Lung (tissue), 17 donors: ENCODE measurements at places on chromosomes 11 and 22. TPM values are rescaled to one million over a fixed set of nuclear protein-coding genes. Genes with fewer than 3 reads are reported as not detected.

DNA sequence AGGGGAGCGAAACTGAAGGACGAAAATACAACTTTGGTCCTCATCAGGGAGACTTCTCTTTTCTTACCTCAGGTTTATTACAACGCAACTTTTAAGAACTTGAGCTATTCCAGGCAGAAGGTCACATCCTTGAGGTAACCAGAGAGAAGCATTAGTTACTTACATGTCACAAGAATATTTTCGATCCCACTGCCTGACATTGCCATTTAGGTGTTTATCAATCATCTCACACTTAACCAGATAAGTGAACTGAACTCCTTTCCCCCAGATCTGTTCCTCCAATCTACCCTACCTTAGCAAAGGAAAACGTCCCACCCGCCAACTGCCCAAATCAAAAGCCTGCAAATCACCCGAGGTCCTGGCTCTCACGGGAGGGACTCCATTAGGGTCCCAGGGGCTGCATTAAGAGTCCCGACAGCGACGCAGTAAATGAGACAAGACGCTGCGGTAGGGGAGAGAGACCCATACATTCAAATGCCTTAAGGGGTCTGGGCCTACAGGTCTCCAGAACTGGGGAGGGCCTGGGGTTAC lies 734 bp downstream of the ZNF280B start:
- no peak for DNase-seq

DNA sequence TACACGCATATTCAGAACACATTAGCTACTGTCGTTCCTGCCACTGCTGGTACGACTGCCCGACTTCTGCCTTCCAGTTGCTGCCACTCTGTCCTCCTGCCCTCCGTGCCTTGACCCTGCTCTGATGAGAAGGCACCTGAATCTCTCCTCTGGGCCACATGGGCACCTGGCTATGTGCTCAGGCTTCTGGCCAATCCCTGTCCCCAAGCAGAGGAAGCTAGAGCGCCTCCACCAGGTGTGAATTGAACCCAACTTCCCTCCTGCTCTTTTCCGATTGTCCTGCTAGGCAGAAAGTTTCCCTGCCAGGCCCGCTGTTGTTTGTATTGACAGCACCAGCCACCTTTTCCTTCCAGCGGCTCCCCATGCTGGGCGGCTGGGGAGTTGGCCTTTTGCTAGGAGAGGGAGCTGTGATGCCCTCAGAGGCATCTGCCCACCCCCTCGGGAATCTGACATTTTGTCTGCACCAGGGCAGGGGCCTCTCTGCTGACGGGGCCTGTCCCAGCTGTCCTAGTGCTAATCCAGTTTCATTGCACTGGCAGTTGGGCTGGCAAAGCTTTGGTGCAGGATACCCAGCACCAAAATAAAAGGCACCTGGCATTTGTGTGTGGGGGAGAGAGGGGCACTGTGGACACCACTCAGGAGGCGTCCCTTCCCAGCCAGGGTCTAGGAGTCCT lies 118.0 kb downstream of the GRIK4 start:
- no peak for DNase-seq

PPP1R14B gene
- 28.2 TPM for total RNA-seq

- DNase-seq: no peak
Observed at GRCh38 chr11:106031202-106031810, 9.3 kb upstream of the MSANTD4 start.

GRCh38 chr11:72114570-72114969 lies 2.1 kb upstream of the ANAPC15 start:
- no peak for DNase-seq

DNA sequence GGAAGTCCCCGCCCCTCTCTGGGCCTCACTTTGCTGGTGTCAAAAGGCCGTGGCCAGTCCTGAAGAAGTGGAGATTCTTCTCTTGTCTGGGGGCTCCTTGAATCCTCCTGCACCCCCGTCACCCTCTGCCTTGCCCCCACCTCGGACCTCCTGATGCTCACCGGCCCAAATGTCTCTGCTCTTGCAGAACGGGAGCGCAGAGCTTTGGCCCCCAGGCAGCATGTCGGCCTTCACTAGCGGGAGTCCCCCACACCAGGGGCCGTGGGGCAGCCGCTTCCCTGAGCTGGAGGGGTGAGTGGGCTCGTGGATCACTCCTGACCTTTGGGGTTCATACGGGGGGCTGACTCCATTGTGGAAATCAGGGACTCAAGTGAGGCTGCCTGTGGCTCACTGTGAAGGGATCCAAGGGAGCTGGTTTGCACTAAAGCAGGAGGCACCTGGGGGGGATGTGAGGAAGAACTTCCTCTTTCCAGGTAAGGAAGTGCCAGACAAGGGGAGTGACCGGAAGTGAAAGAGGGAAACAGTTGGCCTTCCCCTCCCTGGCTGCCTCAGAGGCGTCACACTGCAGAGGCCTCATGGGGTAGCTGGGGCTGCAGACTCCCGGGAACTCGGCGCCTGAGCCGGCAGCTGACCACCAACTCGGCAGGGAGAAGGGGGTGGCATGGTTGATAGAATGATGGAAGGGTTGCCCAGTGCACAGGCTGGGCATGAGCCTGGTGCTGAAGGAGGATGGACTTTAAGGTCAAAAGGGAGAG lies 23.1 kb downstream of the CSF2RB start:
- DNase-seq: no peak

DNA sequence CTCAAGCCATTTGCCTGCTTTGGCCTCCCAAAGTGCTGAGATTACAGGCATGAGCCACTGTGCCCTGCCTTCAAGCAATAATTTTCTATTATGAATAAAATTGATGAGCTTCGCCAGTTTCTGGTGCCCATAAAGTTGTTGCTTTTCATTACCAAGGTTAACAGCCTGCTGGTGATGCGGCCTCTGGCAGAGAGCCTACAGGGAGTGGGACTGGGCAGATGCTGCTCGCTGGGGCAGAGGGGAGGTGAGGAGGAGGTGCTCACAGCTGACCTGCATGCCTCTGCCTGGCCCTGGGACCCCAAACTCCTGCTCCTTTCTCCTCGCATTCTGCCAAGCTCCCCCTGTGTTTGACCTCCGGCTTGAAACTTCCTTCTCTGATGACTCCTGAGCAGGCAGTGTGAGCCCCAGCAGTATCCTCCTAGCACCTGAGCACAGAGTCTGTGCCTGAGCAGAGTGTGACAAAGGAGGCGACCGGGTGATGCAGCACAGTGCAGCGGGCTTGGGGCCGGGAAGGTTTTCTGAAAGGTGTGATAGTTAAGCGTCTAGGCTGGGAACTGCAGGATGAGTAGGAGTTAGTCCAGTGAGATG lies 56.1 kb upstream of the B3GAT1 start:
- no peak for DNase-seq

MRPL11 gene
- total RNA-seq: 46.6 TPM

- DNase-seq: peak; percentile 34
Observed at GRCh38 chr11:66727282-66728037, 1.6 kb downstream of the SPTBN2 start.

KRTAP5-9 gene
- 0.52 TPM for total RNA-seq

VWCE gene
- total RNA-seq: 0.65 TPM

DNA sequence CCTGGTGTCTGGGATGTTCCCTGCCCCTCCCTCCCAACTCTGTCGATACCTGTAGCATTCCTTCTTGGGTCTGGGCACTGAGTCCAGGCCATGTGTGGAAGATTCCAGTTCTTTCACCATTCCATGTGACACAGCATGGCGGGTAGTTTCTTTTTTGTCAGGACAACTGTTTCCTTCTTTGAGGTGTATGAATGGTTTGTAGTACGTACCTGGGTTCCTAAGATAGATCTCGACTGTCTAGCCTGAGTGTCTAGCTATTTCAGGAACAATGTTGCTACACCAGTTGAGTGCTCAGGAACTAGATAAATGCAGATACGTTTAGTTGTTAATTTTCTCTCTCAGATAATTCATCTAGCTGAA lies 43.3 kb downstream of the TNRC6B start:
- no peak for DNase-seq

GRCh38 chr11:92828556-92828955 lies 140.9 kb upstream of the MTNR1B start:
- no peak for DNase-seq

UCP3 gene
- total RNA-seq: 2.8 TPM

RAG1 gene
- total RNA-seq: 2.3 TPM

- DNase-seq: no peak
Observed at GRCh38 chr22:23516304-23516703, 63.8 kb downstream of the IGLL1 start.

GRCh38 chr11:46364056-46364455 lies 16.8 kb downstream of the DGKZ start:
- DNase-seq: no peak

- DNase-seq: no peak
Observed at GRCh38 chr22:35064664-35065063, 1.3 kb upstream of the ISX start.

TREH gene
- total RNA-seq: 0.17 TPM

DNA sequence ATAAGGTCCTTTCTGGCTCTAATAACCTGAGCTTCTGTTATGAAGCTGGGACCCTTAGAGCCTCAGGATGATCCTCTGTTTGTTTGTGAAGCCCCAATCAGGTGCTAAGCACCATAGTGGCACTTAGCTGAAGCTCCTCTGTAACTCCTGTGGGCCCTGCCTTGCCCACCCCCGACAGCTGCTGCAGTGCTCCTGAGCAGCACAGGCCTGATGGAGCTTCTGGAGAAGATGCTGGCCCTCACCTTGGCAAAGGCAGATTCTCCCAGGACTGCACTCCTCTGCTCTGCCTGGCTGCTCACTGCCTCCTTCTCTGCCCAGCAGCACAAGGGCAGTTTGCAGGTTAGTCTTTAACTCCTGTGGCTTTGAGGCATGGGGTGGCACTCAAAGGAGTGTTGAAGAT lies 19.0 kb upstream of the CCDC134 start:
- no peak for DNase-seq

DNA sequence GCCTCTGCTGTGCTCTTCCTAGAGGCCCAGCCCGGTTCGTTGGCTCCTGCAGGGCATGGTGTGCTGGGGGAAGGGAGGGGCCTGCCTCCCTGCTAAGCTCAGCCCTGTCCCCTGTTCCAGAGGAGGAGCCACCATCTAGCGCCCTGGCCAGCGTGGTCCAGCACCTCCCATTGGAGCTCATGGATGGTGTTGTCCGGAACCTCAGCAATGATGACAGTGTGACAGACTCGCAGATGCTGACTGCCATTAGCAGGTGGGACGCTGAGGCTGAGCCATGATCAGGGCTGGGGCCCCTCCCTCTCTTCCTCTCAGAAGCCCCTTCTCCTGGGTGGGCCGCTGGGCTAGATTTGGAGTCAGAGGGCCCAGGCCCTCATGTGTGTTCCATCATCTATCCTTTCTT lies 9.1 kb downstream of the USP35 start:
- DNase-seq: no peak

- DNase-seq: no peak
Observed at GRCh38 chr11:131246156-131246555, 124.3 kb upstream of the NTM start.

ACRV1 gene
- total RNA-seq: not detected

GRCh38 chr11:94664346-94664745 lies 97.2 kb downstream of the PIWIL4 start:
- DNase-seq: no peak

DNA sequence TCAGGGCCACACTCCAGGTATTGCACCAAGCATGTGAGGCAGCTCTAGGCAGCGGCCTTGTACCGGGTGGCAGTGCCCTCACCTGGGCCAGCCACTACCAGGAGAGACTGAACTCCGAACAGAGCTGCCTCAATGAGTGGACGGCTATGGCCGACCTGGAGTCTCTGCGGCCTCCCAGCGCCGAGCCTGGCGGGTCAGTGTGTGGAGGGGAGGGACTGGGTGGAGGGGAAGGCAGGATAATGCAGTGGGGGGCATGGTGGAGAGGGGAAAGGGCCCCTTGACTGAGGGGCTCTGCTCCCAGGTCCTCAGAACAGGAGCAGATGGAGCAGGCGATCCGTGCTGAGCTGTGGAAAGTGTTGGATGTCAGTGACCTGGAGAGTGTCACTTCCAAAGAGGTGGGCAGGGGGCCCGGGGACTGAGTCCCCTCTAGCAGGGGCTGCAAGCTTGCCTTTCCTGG lies 4.2 kb downstream of the SSH3 start:
- DNase-seq: no peak

DNA sequence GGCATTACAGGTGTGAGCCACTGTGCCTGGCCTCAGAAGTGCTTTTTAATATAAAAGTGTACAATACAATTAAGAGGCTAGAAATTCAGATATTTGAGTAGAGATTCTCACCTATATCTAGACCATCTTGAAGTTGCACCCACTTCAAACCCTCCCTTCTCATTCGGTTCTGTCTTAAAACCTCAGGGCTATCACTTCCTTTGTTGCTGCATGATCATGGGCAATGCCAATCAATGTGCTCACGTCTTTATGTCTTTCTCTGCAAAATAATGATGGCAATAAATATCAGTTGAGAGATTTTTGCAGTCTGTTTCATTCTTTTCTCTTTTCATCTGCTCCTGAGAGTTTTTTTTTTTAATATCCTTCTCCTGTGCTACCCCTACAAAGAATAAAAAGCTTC lies 9.3 kb upstream of the NUP160 start:
- no peak for DNase-seq

KCNJ5 gene
- total RNA-seq: 3.3 TPM

GRCh38 chr22:26131589-26132154 lies 37.6 kb upstream of the SEZ6L start:
- DNase-seq: no peak

DLG2 gene
- total RNA-seq: 9.9 TPM

DNA sequence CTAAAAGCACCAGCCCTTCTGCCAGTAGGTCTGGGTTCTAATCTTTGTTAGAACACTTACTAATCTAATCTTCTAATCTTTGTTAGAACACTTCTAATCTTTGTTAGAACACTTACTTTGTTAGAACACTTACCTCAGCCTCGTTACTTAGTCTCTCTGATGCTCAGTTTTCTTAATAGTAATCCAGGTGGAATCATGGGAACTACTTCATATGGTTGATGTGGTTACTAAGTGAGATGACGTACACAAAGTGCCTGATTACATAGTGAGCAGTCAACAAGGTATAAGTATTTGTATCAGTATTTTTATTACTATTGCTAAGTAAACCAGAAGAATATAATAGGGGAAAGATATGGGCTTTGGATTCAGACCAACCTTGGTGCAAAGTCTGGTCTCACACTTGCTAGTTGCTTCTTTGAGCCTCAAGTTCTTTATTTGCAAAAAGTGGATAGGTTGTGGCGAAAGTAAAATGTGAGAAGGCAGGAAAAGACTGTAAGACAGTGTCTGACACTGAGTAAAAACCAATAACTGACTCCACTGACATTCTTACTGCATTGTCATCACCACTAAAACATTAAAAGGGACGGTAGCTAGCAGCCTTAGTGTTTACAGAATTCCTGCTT lies 83.7 kb downstream of the TRAF6 start:
- DNase-seq: peak; percentile 49

- no peak for DNase-seq
Observed at GRCh38 chr22:49571326-49571725, 256.3 kb downstream of the BRD1 start.

RNF215 gene
- 19.7 TPM for total RNA-seq

DNA sequence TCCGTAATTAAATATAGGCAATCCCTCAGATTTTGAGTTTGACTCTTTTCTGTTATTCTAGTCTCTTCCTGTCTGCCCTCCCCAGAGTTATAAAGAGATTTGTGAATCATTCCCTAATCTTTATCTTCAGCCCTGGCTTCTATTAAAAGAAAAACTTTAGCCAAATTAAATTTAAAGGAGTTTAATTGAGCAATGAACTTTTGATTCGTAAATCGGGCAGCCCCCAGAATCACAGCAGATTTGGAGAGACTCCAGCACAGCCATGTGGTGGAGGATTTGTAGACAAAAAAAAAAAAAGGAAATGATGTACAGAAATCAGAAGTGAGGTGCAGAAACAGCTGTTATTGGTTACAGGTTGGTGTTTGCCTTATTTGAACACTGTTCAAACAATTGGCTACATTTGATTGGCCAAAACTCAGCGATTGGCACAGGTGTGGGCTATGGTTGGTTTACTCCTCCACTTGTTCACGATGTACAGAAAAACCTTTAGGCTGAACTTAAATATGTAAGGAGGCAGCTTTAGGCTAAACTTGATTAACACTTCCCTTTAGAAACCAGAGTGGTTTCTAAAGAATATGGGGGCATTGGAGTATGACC lies 2.3 kb upstream of the ALKBH8 start:
- DNase-seq: no peak

RTN4RL2 gene
- total RNA-seq: 0.31 TPM

OR51E1 gene
- total RNA-seq: 0.60 TPM
